MM.1S (cell line): ENCODE measurements at places on chromosomes 16 and 17.

- no peak overlapping the region for H3K27ac ChIP-seq
- H3K4me1 ChIP-seq: no peaks in the 10 kb centered on the region
- no peak overlapping the region for H3K4me3 ChIP-seq
- no peaks in the 10 kb centered on the region for H3K36me3 ChIP-seq
- H3K27me3 ChIP-seq: no peaks in the 10 kb centered on the region
Measured at GRCh38 chr16:68823401-68824135, 19.8 kb upstream of the TANGO6 start.

DNA sequence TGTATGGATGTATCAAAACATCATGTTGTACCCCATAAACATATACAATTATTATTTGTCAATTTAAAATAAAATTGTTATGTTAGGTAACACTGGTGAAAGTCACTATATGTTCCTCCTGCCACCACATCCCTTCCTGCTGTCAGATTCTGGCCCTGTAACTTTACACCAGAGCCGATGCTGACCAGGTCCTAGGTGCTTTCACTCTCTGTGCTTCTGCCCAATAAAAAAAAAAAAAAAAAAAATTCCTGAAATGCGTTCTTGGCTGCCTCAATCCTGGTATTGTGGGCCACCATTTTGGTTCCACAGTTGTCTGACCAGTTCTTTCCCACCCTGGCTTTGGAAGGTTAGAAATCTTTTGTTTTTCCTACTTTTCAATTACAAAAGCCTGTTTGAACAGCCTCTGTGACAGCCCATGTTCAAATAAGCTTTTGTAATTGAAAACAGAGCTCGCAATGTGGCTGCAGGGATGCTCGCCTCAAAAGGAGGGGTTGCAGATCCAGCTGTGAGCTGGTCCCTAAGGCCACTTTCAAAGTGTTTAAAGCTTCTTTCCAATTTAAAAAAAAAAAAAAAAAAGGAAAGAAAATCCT lies 831.0 kb upstream of the EEF2KMT start:
- H3K4me3 ChIP-seq: no peak overlapping the region
- no peaks in the 10 kb centered on the region for H3K36me3 ChIP-seq
- H3K27ac ChIP-seq: no peak overlapping the region

GRCh38 chr17:78343187-78343542 lies 16.7 kb downstream of the SOCS3 start:
- H3K4me3 ChIP-seq: no peak overlapping the region
- peak overlapping the region; percentile 26; the same call in 1 of the 2 replicates for H3K27ac ChIP-seq
- no peaks in the 10 kb centered on the region for H3K36me3 ChIP-seq
- DNase-seq: no peak
- H3K27me3 ChIP-seq: peaks cover 36% of the 10 kb centered on the region

GRCh38 chr16:70679671-70680494 lies 6.0 kb downstream of the MTSS2 start:
- no peak overlapping the region for H3K27ac ChIP-seq
- no peaks in the 10 kb centered on the region for H3K4me1 ChIP-seq
- no peak for DNase-seq
- no peaks in the 10 kb centered on the region; the same call in 1 of the 2 replicates for H3K27me3 ChIP-seq

- H3K36me3 ChIP-seq: no peaks in the 10 kb centered on the region
- no peaks in the 10 kb centered on the region for H3K27me3 ChIP-seq
- H3K4me3 ChIP-seq: no peak overlapping the region
- H3K4me1 ChIP-seq: peaks cover 4% of the 10 kb centered on the region
- DNase-seq: no peak
Measured at GRCh38 chr17:73227944-73228343, 33.7 kb downstream of the CPSF4L start.

GRCh38 chr17:21299981-21300600 lies 15.6 kb downstream of the MAP2K3 start:
- H3K27me3 ChIP-seq: no peaks in the 10 kb centered on the region
- no peak overlapping the region for H3K4me3 ChIP-seq

- DNase-seq: no peak
- no peak overlapping the region for H3K27ac ChIP-seq
- H3K4me1 ChIP-seq: 0 out of 2 replicates have a peak, but pooled peaks cover under 1% of the 10 kb centered on the region
- no peaks in the 10 kb centered on the region for H3K36me3 ChIP-seq
- H3K27me3 ChIP-seq: no peaks in the 10 kb centered on the region
Measured at GRCh38 chr17:41957031-41957868, 9.3 kb upstream of the CNP start.

DNA sequence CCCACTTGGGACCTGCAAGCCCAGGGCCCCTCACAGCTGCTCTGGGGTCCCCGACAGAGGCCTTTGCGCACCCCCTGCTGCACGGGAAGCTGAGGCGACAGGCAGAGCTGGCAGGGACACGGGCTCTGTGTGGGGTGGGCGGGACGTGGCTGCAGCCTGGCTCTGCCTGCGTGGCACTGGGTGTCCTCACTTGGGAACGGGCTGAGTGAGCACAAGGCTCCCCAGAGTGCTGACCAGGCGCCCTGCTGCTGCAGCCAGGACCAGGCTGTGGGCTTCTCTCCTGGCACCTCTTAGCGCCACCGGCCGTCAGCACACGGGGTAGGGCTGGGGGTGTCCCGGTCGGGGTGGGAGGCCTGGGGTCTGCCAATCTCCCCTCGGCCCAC lies 6.6 kb downstream of the C1QTNF8 start:
- peaks cover 55% of the 10 kb centered on the region for H3K27me3 ChIP-seq
- no peaks in the 10 kb centered on the region for H3K4me1 ChIP-seq
- no peak overlapping the region for H3K4me3 ChIP-seq
- H3K36me3 ChIP-seq: no peaks in the 10 kb centered on the region
- no peak for DNase-seq

DNA sequence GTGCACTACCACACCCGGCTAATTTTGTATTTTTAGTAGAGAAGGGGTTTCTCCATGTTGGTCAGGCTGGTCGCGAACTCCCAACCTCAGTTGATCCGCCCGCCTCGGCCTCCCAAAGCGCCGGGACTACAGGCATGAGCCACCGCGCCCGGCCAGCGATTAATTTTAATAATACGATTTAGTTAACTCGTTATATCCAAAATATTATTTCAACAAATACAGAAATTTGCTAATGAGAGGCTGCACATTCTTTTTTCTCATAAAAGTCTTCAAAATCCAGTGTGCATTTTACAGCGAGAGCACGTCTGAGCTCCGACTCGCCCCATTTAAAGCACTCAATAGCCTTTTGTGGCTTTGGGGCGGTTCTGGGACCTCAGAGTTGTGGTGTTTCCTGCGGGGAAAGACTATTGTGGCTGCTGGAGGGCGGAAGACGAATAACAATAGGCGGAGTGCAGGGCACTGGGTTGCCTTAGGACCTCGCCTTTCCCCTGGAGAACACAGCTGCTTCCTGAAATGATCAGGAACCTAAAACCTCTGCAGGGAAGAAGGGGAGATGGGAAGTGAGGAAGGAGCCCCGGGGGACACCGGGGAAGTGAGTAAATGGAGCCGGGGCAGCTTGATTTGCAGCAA lies 2.9 kb upstream of the ZSCAN10 start:
- peaks cover 12% of the 10 kb centered on the region for H3K4me1 ChIP-seq
- H3K27ac ChIP-seq: no peak overlapping the region
- H3K27me3 ChIP-seq: peaks cover 28% of the 10 kb centered on the region
- no peak for DNase-seq
- no peaks in the 10 kb centered on the region for H3K36me3 ChIP-seq

- H3K27ac ChIP-seq: no peak overlapping the region
- DNase-seq: no peak
- no peak overlapping the region for H3K4me3 ChIP-seq
- H3K4me1 ChIP-seq: peaks cover 17% of the 10 kb centered on the region; the same call in 1 of the 2 replicates
Measured at GRCh38 chr17:62058611-62059010, 6.5 kb downstream of the MED13 start.

GRCh38 chr17:18257268-18257981 lies 1.1 kb downstream of the FLII start:
- peak overlapping the region; percentile 83 for H3K4me3 ChIP-seq
- peak; percentile 72 for DNase-seq
- H3K36me3 ChIP-seq: no peaks in the 10 kb centered on the region
- no peaks in the 10 kb centered on the region for H3K27me3 ChIP-seq
- H3K27ac ChIP-seq: peak overlapping the region; percentile 75

DNA sequence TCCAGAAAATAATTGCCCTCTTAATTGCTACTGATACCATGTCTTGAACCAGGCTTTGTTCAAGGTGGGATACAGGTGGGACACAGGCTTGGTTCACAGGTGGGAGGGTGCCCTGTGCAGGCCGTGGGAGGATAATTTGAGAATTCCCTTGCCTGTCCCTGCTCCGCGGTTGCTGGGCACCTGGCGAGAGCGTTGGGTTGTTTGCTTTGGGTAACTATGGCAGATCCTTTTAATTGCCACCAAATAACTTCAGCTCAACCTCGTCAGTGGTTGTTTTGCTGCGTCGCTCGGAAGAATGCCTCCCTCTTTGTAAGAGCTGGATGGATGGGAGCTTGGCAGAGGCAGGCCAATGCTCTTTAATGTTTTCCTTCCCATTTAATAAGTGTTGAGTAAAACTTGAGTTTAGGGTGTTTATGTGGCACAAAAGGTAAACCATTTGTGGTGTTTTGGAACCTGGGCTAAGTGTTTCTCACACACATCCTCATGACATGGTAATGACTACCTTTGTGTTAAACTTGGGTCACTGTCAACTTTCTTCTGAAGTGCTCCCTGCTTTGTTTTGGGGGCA lies 202.5 kb downstream of the MSI2 start:
- no peak for DNase-seq
- no peaks in the 10 kb centered on the region for H3K4me1 ChIP-seq
- H3K4me3 ChIP-seq: no peak overlapping the region
- no peaks in the 10 kb centered on the region for H3K36me3 ChIP-seq
- H3K27me3 ChIP-seq: no peaks in the 10 kb centered on the region
